ENCODE measurements at places on chromosomes 12 and 14. TPM values are rescaled to one million over a fixed set of nuclear protein-coding genes. Genes with fewer than 3 reads are reported as not detected.

Gene A2M
- 4.4 TPM for total RNA-seq

Gene KCNA1
- not detected for total RNA-seq

Gene LHX5
- total RNA-seq: not detected

Gene LPAR5
- total RNA-seq: not detected

Gene FAM186B
- total RNA-seq: under 0.01 TPM

Gene WSCD2
- total RNA-seq: not detected

Gene SLC6A12
- not detected for total RNA-seq

Gene KRAS
- 5.4 TPM for total RNA-seq

Gene LMO3
- total RNA-seq: not detected

Gene RGS6
- not detected for total RNA-seq

Gene PARP11
- 6.4 TPM for total RNA-seq

Gene MEG3
- 82.7 TPM for total RNA-seq

Gene PTPRO
- 0.15 TPM for total RNA-seq

Gene AKAP3
- 0.67 TPM for total RNA-seq

Gene DBX2
- total RNA-seq: not detected

Gene POU6F1
- total RNA-seq: 4.7 TPM

Gene C14orf39
- 0.67 TPM for total RNA-seq

Gene PLA2G1B
- not detected for total RNA-seq

Gene C12orf54
- total RNA-seq: not detected

Gene CD163L1
- 0.17 TPM for total RNA-seq

Gene CCND2
- total RNA-seq: 30.6 TPM

Gene MTERF2
- total RNA-seq: 2.9 TPM

Gene LRRC9
- total RNA-seq: not detected

Gene CHGA
- total RNA-seq: not detected

Gene SYNDIG1L
- total RNA-seq: not detected

Gene CRIP1
- total RNA-seq: 1.7 TPM

Gene RFLNA
- 0.34 TPM for total RNA-seq

Gene RIMBP2
- total RNA-seq: not detected

Gene ART4
- total RNA-seq: not detected

Gene NPAS3
- total RNA-seq: under 0.01 TPM

Gene ACRBP
- total RNA-seq: 0.89 TPM

Gene KLHL42
- total RNA-seq: 15.8 TPM

Gene GPR84
- total RNA-seq: not detected

Gene RFX4
- total RNA-seq: not detected
